HuH-7.5 (cell line): ENCODE measurements at places on chromosomes 4 and X.

DNA sequence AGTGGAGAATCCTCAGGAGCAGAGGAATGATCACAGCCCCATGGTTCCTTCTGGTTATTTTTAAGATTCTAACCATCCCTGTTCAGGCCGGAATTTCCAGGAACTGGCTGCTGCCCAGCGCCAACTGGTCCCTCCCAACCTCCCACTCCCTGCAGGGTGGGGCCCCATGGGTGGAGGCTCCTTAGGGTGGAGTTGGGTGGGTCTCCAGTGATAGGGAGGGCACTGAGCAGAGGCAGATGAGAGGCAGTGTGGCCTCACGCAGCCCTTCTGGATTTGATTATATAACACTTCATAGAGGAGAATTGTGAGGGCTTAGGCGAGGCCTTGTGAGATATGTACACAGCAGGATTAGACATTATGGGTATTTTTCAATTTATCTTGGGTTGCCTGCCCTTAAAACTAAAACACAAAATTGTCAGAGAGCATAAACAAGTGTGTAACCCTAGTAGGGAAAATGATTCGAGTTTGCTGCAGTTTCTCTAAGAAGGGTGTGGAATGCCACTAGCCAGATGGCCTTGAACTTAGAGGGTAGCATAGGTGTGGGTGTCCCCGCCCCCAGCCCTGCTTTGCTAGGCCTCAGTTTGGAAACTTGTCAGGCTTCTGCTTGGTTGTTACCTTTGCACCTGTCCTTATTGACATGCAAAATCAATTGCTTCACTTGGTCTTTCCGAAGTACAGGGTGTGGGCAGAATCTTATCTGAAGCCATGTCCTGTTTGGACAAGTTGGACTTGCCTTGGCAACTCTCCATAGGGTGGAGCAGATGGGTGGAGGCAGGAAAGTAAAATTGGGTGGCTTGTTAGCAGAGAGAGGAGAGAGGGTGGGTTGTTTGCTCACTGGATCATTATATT lies 9.4 kb downstream of the KLF3 start:
- peak; percentile 36 for DNase-seq

DNA sequence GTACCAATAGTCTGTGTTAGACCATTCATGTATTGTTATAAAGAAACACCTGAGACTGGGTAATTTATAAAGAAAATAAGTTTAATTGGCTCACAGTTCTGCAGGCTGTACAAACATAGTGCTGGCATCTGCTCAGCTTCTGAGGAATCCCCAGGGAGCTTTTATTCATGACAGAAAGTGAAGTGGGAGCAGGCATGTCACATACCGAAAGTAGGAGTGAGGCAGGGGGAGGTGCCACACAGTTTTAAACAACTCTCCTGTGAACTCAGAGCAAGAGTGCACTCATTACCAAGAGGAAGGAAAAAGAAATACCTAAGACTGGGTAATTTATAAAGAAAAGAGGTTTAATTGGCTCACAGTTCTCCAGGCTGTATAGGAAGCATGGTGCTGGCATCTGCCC lies 591.2 kb downstream of the PPP4R3C start:
- no peak for DNase-seq

- DNase-seq = no peak
Observed at GRCh38 chr4:100805538-100805937, 287.7 kb upstream of the EMCN start.

- no peak for DNase-seq
Observed at GRCh38 chrX:24465532-24465865, 413 bp downstream of the PDK3 start.

DNA sequence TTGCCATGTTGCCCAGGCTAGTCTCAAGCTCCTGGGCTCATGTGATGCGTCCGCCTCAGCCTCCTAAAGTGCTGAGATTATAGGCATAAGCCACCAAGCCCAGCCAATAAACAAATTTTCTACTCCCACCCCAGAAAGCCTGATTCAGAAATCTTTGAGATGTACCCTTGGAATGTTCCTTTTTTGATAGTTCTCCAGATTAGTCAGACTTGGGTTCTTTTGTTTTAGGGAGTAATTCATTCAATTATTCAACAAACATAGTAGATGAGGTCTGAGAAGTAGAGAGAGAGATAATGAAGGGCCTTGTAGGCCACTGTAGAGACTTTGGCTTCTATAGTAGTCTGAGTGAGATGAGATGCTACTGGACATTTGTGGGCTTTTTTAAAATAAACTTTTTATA lies 27.8 kb downstream of the RP2 start:
- DNase-seq = no peak

GRCh38 chr4:53075162-53075785 lies 213.2 kb downstream of the RASL11B start:
- no peak for DNase-seq

- DNase-seq = no peak
Observed at GRCh38 chr4:89305712-89306437, 1.7 kb downstream of the GPRIN3 start.

GRCh38 chr4:103634236-103634635 lies 85.5 kb downstream of the TACR3 start:
- DNase-seq = no peak

- no peak for DNase-seq
Observed at GRCh38 chr4:88673886-88674285, 23.7 kb downstream of the NAP1L5 start.

- DNase-seq = no peak
Observed at GRCh38 chr4:121156822-121157769, 7.0 kb downstream of the TNIP3 start.

GRCh38 chr4:1409491-1410425 lies 3.5 kb upstream of the NKX1-1 start:
- peak; percentile 26 for DNase-seq

DNA sequence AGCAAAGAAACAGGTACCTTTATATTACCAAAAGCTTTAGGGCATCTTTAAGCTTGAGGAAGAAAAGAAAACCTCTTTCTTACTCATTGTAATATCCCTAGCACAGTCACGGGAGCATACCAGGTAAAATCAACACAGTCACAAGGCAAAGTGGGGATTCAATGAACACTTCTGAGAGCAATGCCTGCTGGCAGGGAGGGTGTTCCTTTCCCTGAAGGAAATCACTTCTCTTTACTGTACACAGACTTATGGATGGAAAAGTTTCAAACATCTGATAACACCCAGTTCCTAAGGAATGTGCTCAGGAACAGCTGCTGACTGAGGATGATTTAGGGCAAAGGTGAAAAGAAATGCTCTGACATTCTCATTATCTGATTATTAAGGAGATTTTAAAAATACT lies 94.8 kb downstream of the MAML3 start:
- DNase-seq = no peak

GRCh38 chr4:71375494-71375893 lies 36.7 kb downstream of the SLC4A4 start:
- DNase-seq = no peak

GRCh38 chr4:87120010-87120409 lies 100.4 kb downstream of the KLHL8 start:
- DNase-seq = no peak

DNA sequence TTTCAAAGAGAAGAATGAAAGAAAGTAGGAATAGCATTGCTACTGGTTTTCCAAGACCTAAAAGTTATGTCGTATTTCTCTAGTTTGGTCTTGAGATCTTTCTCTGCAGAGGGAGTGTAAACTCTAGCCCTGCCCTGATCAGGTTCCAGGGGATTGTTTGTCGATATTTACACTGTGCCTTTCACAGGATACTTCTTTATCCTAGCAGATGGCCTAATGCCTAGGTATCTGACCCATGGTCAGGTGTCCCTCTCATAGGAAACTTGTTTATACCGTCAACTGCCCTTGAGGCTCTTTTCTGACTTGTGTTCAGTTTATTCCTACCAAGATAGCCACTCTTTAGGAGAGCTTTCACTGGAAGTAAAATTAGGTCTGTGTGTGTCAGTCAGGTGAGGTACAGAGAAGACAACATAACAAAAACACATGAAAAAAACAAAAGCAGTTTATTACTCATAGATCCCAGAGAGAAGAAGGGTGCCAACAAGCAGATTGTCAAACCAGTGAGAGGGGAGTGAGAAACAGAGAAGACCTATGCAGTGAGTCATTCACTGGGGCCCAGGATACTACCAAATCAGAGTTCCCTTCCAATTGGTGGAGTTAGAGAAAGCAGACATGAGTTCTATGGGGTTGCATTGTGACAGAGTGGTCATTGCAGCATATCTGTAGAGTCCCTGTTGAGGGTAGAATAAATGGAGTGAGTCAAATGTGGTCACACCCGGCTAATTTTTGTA lies 40.6 kb upstream of the THOC2 start:
- no peak for DNase-seq

- no peak for DNase-seq
Observed at GRCh38 chr4:118981171-118981838, 92.7 kb downstream of the SYNPO2 start.

DNA sequence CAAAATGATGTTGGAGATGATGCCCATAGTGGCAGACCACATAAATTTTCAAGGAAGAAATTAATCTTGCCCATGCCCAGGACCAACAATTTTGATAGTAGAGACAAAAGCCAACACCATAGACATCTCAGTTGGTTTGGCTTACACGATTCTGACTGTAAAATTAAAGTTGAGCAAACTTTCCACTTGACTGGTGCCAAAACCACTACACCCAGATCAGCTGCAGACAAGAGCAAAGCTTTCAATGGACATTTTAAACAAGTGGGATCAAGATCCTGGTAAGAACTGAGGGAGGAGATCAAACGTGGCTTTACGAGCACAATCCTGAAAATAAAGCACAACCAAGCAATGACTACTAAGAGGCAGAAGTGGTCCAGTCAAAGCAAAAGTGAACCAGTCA lies 90.7 kb downstream of the PAPSS1 start:
- no peak for DNase-seq

DNA sequence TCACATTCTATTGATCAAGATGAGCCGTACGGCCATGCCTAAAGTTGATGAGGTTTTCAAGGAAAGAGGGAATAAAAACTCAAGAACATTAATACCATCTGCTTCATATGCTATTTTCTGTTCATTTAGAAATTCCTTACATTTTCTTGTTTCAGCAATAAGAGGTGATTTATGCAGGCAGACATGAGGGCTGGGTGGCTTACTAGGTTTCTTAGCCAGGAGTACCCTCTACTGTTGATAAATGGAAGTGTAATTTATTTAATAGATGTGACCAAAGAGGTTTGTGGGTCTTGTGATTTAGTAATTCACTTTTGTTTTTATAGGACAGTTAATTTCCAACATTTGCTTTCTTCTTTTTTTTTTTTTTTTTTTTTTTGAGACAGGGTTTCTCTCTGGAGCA lies 6.4 kb upstream of the SMIM9 start:
- DNase-seq = peak; percentile 8

DNA sequence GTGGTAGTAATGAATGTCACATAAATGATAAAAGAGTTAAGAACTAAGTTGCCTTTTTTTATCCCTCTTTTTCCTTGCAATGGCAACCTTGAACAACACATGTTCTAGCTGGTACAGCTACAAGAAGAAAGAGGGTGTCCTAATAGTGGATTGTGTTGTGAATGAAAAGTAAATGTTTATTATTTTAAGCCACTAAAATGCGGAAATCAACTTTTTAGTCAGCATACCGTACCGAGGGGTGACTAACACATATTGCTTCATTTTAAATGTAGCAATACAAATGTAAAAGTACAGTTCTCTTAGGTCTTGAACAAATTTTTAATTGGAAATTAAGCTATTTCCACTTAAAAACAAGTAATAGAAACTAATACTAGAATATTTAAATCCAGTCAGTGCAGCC lies 17.7 kb upstream of the AP1AR start:
- no peak for DNase-seq

- DNase-seq = no peak
Observed at GRCh38 chr4:129929052-129929451, 833.1 kb downstream of the C4orf33 start.

DNA sequence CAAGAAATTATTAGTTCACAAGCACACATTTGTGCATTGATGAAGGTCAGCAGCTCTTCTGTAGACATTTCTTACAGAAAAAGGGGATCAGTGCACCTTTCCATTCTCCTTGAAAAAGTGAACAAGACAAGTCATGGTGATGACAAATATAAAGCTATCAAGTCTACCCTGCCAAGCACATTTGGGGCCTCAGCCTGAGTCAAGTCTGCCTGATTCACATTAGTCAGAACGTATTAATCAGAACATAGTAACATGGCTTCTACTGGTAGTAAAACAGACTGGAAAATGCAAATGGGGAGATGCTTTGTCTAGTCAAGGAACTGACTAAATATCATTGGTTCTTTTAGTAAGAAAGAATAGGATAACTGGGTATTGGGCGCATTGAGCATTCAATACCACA lies 2305.1 kb downstream of the PCDH7 start:
- DNase-seq = no peak

DNA sequence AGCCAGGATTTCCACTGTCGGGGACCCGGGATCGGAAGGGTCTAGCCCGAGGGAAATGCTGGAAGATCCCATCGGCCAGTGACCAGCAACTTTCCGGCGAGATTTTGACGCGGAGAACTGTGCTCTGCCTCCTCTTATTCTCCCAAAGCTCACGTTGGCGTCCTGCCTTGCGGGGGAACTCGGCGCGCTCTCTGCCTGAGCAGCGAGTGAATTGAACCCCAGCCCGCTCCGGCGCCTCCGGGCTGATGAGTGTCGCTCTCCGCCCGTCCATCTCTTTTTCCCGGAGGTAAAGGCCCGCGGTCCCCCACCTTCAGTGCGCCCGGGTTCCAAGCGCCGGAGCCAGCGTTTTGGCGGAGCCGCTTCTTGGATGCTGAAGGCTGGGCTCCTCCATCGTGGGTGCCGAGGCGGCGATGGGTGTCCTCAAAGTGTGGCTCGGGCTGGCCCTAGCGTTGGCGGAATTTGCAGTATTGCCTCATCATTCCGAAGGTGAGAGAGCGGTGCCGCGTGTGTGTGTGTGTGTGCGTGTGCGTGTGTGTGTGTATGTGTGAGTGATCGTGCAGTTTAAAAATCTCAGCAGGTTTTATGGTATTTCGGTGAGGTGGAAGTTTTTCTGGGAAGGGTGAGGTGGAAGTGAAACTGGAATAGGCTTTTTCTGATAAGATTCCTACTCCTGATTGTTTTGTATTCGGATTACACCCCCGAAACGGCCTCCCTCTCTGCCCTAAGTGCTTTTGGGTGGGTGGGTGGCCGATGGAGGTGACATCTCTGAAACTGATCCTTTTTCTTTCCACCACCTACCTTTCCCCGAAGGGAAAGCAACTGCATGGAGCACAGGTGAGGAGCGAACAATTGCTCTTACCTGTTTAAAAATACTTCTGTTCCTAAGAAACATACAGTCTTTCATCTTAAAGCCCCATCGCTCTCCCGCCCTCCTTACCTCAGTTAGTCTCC lies 752 bp downstream of the FRAS1 start:
- peak; percentile 27 for DNase-seq

DNA sequence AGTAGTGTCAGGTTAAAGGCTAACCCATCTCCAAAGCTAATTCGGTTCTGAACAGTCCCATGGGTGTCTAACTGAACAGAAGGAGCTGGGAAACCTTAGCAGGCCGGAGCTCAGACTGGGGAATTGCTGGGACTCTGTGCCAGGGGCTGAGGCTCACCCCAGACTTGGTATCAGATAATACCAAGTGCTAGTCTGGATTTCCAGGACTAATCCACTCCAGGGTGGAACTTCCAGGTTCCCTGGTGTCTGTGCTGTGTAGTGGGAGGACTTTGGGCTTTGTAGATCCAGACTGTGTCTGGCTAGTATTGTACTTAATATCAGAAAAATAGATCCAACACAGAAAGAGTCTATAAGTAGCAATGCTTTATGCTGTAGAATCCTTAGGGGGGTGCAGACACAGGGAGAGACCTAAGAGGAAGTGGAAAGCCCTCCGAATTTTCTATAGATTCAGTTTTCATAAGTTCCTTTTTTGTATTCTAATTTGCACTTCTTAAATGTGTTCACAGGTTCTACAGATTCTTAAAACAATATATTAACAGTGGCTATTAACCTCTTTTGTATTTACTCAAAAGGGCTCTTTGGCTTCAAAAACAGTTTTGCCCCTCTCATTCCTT lies 4.1 kb downstream of the ZNF827 start:
- DNase-seq = no peak

GRCh38 chr4:139176302-139177048 lies 543 bp downstream of the ELF2 start:
- peak; percentile 33 for DNase-seq
